OCI-LY7 (cell line): ENCODE measurements at places on chromosomes 16 and 17. TPM values are rescaled to one million over a fixed set of nuclear protein-coding genes. Genes with fewer than 3 reads are reported as not detected.

The CAPNS2 gene
- total RNA-seq = not detected in 2 replicates

The MYO15A gene
- total RNA-seq = 1.4 and 2.0 TPM in 2 replicates

The FA2H gene
- total RNA-seq = 4.6 and 4.7 TPM in 2 replicates

- DNase-seq = no peak
Measured at GRCh38 chr16:25628766-25629165, 63.0 kb upstream of the HS3ST4 start.

- peak; percentile 82 for DNase-seq
Measured at GRCh38 chr17:63998050-63998720, at the start of gene PRR29. Gene PRR29 (plus strand): TSS chr17:63998351. CDS start chr17:63998365, 14 bp downstream.

DNA sequence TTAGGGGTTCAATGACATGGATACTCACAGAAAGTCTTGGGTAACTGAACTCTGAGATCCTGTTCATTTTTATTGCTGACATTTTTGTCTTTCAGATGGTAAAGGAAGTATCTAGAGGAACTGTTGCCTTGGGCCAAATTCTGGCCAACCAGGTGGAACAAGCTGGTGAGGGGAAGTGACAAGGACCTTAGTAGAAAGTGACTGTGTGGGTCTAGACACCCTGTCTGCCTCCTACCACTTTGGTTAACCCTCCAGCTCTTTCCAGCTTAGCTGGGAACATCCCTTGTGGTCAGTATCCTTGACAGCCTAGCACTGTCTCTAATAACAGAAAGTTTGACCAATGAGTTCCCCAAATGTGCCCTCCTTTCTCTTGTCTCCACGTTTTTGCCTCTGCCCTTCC, 28.8 kb upstream of the PRKCB start:
- DNase-seq = peak; percentile 77

DNA sequence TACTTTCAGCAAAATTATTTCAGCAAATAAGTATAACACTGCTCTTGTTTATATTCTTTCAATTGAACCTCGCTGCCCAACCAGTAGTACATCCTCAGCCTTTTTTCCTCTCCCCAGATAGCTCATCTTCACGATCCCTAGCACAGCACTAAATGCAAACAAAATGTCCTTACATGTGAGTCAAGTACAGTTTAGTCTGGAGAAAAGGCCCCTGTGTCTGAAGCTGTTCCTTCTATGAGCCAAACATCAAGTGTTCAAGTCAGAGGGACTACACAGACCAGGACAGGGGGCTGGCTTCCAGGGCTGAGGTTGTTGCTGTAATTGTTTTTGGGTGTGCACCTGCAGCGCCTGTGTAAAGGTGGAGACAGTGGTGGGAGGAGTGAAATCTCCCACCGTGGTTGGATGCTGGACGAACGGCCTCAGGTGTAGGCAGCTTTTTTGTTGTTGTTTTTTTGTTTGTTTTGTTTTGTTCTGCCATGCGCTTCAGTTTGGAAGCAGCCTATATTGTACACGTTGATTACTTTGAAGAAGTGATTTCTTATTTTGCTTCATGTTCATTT, 147.1 kb downstream of the PRKCA start:
- no peak for DNase-seq

The SDR42E2 gene
- 0.28 and 0.29 TPM in 2 replicates for total RNA-seq

The CACNG5 gene
- not detected in 2 replicates for total RNA-seq

DNA sequence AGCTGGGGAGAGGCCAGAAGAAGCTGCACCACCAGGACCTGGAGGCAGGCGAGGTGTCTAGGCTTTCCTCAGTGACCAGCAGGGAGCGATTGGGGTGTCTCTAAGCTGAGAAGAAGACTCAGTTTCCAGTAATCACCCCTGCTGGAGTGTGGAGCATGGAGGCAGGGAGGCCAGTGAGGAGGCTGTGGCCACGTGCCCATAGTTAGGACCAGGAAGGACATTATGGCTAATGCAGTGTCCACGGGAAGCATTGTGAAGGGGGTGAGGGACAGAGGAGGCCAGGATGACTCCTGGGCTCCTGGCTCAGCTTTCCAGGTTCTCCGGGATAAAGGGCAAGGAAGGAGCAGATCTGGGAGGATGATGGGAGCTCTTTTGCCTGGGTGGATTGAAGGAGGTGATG, 5.7 kb downstream of the KRT13 start:
- DNase-seq = no peak

DNA sequence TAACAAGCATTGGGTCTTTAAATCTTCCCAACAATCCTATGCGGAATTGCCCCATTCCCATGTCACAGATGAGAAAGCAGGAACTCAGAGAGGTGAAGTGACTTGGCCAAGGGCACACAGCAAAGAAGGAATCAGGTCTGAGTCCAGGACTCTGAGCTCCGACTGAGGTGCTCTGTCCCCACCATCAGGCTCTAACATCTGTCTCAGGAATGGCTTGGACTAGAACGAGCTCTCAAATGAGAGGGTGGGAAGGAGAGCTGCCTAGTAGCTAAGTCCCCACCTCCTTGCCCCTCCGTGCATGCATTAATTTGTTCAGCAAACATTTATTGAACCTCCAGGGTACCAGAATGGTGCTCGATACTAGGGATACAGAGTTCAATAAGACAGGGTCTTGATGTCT, 26.7 kb downstream of the ABCC3 start:
- DNase-seq = no peak
